ENCODE measurements at places on chromosomes 5 and 9. TPM values are rescaled to one million over a fixed set of nuclear protein-coding genes. Genes with fewer than 3 reads are reported as not detected.

- no peak for DNase-seq
These were observed 140.0 kb upstream of the RAD23B start for GRCh38 chr9:107142896-107143603.

The MAML1 gene
- total RNA-seq, result 22.5 TPM

DNA sequence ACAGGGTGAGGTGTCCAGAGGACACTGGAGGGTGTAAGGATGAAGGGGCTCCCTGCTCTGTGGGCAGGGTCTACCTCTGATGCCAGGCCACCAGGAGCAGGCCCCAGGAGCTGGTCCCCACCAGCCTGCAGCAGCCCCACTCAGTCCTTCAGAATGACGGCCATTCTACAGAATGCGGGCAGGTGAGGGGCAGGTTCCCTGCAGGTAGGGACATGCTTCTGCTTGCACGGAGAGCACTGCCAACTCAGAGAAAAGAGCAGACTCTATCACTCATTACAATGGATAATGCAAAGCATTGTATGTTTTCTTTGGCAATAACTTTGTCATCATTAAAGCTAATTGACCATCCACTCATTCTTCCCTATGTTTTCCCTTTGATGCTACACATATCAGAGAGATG, 39.0 kb downstream of the DDX31 start:
- no peak for DNase-seq

The TAF11L9 gene
- not detected for total RNA-seq

GRCh38 chr5:80399526-80400239, 8.2 kb upstream of the ZFYVE16 start:
- no peak for DNase-seq

- no peak for DNase-seq
These were observed 790.1 kb upstream of the ZNF608 start for GRCh38 chr5:125536582-125536981.

The FABP6 gene
- not detected for total RNA-seq

The ANGPTL2 gene
- 45.7 TPM for total RNA-seq

The ZFP2 gene
- 2.3 TPM for total RNA-seq

GRCh38 chr9:112493393-112494137, 6.9 kb downstream of the KIAA1958 start:
- no peak for DNase-seq

DNA sequence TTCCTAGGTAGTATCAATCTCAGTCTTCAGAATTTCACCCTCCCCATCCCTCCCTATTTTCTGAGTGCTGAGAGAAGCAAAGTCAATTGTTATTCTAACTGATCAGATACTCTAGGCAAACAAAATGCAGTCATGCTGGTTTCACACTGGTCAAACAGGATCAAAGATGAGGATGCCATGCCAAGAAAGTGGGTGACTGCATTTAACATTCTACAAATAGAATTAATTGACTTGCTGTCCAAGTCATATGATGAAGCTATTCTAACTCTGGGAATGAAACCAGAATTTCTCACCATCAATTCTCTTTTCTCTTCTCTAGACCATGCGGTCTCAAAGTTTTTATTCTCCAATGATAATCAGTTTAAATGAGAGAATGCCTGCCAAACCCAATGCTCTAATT, 112.5 kb downstream of the CTNND2 start:
- no peak for DNase-seq

GRCh38 chr9:35051069-35051967, 21.1 kb downstream of the VCP start:
- no peak for DNase-seq

GRCh38 chr9:132543960-132544359, 38.4 kb upstream of the BARHL1 start:
- DNase-seq, result no peak

The C9 gene
- total RNA-seq, result not detected

The AJM1 gene
- total RNA-seq, result 5.9 TPM

The LIFR gene
- 80.4 TPM for total RNA-seq

DNA sequence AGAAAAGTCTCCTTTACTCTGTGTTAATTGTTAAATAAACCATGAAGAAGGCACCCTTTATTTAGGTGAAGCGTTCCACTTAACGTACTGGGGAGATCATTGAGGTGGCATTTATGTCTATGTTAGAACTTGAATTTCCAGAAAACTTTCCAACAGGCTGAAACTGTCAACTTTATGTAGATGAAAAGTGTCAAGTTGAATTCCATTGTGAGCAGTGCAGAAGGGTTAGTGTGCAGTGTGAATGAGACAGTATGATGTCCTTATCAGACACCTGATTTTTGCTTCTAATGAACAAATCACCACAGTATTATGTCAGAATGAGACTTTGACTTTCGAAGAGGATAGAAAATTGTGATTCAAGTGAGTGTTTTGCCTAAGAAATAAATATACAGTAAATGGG, 761.6 kb upstream of the SEMA6A start:
- no peak for DNase-seq

DNA sequence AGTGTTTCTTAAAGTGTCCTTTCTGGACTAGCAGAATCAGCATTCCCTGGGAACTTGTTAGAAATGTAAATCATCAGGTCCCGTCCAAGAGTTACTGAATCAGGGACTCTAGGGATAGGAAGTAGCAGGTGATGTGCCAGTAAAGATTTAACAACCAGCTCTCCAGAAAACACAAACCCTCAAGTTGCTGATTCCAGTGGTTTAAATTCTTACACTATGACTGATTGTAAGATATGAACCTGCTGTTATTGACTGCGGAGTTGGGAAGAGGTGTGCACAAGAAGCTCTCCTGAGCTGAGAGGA, 39.1 kb upstream of the BASP1 start:
- DNase-seq, result no peak

The ELL2 gene
- 135 TPM for total RNA-seq

GRCh38 chr9:94277885-94278536, 18.9 kb downstream of the ZNF169 start:
- DNase-seq, result no peak

DNA sequence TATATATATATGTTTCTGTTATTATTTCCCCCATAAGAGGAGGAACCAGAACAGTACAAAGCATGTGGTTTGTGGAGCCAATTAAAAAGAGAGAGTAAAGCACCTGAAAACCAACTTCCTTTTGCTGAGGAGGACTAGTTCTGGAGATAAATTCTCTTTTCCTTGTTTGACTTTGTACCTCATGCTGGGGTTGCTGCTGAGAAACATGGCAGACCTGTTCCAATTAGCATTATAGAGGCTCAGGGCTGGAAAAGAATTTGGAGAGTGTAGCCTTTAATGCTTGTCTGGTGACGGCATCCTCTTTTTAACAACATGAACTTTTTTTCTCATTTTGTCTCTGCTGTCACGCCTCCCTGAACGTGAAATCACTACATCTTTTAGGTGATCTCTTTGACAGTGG, 32.8 kb upstream of the NMUR2 start:
- no peak for DNase-seq

DNA sequence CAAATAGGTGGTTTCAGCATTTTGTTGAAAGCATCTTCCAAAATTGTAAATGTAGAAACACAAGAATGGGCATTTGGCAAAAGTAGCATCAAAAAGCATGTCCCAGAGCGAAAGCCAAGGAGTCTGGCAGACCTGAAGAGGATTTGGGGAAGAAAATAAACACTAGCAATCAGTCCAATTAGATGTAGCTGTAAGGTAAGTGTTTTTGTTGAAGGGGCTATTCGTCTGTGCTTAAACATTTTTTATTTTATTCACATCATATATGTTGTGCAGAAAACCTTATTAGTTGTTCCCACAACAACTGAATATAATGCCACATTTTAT, 954.1 kb upstream of the COX7C start:
- DNase-seq, result no peak

- DNase-seq, result peak; percentile 76
These were observed 3.3 kb downstream of the LTC4S start for GRCh38 chr5:179796877-179797608.

GRCh38 chr5:116524051-116524904, 50.3 kb downstream of the SEMA6A start:
- DNase-seq, result no peak

DNA sequence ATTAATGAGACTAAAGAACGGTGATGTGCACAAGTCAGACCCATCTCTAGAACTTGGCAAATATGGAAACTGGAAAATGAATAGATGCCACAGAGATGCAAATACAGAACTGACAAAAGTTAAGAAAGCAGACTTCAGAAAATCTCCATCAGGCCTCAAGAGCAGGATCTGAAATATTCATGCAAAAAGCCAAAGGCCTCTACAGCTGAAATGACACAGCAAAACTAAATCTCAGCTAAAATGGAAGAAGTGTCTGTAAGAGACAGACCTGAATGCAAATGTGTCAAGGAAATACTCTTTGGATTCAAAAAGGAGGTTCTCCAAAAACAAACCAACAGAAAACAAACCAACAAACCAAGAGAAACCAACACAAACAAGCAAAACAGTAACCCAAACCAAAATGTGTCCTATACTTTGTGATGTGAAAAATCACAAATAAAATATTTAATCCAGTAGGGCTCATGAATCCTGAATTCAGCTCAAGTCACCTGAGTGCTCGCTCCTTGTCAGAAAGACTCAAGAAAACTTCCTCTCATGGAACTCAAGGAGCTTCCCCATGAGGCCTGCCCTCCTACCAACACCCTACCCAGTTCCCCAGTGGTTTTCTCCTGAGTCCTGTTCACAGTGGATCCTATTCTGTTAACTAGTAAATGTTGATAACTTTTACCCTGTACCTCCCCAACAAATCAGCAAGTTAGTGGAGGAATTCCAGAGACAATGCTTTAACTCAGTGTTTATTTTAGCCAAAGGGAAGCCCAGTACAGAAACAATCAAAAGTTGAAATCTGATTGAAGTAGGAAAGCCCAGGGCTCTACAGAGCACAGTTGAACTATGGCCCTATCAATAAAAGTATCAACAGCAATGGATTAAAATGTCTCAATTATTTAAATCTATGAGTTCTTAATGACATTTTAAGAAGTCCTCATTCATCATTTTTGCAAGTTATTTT, 14.6 kb downstream of the MRPS27 start:
- no peak for DNase-seq

DNA sequence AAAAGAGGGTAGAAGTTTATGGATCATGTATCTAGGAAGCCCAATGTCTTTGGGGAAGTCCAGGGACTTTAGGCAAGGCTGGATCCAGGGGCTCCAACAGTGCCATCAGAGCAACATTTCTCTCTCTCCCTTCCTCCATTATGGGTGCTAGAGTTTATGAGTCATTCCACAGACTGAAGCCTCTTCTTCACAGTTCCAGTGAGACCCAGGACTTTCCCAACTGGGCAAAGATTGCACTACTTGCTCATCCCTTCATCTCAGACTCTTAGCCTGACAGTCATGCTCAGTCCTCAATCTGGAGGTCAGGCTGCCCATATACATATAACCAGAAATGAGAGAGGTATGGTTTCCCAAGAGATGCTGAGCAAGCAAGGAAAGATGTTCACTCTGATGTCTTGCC, 110.7 kb downstream of the FEM1C start:
- DNase-seq, result no peak

DNA sequence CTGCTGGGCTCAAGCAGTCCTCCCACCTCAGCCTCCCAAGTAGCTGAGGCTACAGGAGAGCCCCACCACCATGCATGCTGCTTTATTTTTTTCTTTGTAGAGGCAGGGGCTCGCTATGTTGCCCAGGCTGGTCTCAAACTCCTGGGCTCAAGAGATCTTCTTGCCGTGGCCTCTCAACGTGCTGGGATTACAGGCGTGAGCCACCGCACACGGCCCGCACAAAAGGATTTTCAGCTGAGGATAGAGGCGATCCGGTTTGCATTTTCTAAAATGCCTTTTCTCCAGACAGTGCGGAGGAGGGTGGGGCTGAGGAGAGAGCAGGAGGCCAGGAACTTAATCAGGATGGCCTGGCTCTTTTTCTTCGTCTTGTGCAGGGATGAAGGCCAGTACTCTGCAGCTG, 6.9 kb downstream of the HRH2 start:
- DNase-seq, result no peak

- no peak for DNase-seq
These were observed 9.2 kb downstream of the ARPC5L start for GRCh38 chr9:124871156-124871561.

GRCh38 chr9:613771-614347, 227.6 kb upstream of the DMRT1 start:
- DNase-seq, result peak; percentile 91

DNA sequence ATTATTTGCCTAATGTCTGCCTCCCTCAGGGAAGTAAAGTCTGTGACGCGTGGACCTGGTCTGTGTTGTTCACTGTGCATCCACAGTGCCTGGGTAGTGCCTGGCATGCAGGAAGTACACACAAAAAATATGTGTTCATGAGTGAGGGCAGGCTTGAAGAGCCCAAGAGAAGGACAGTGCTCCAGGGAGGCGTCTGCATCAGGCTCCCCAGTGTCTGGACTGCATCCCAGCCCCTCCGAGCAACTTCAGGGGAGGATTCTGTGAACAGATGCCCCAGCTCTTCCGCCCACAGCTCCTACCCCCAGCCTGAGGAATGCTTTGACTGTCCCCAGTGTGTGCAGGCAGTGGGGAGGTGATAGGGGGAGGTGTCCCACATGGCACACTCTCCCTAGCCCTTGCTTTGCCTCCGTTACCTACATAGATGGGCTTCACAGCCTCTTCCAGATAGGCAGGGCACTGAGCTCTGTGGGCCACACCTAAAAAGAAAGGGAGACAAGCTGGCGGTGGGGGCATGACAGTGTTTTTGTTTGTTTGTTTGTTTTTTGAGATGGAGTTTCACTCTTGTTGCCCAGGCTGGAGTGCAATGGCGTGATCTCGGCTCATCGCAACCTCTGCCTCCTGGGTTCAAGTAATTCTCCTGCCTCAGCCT, 25.4 kb downstream of the IRF1 start:
- DNase-seq, result no peak

- DNase-seq, result no peak
These were observed 3.4 kb downstream of the LRRC70 start for GRCh38 chr5:62581836-62582597.

GRCh38 chr9:129995409-129996160, 47.4 kb downstream of the FNBP1 start:
- DNase-seq, result no peak

DNA sequence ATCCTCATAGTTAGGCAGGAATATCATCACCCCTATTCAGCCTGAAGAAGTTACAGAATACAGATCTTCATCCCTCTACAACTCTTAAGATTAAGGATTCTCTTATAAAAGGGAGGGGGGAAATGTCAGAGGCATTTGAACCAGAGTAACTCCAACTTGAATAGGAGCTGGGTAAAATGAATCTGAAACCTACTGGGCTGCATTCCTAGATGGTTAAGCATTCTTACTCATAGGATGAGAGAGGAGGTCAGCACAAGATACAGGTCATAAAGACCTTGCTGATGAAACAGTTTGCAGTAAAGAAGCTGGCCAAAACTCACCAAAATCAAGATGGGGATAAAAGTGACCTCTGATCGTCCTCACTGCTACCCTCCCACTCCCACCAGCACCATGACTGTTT, 14.4 kb downstream of the FREM1 start:
- no peak for DNase-seq

DNA sequence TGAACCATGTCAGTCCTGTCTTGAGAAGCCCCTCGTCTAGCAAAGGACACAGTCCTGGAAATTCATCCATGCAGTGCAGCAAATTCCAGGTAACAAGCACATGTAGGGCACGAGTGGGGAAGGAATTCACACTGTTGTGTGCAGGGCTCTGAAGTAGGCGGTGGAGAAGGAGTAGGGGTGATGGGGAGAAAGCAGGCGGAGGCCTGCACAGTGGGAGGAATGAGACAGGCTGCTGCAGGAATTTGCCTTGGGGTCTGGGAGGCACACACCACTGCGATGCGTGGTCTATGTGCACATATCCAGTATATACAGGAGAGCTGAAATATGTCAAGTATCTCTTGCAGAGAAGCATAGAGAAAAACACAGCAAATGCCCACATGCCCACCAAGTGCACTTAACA, 249.2 kb upstream of the IRX2 start:
- DNase-seq, result no peak
